Gastroesophageal sphincter (tissue), 4 donors: ENCODE measurements at places on chromosomes 2 and 18. TPM values are rescaled to one million over a fixed set of nuclear protein-coding genes. Genes with fewer than 3 reads are reported as not detected.

GRCh38 chr2:190184460-190184859 is 121.9 kb upstream of the MSTN start:
- ATAC-seq = no peak

DNA sequence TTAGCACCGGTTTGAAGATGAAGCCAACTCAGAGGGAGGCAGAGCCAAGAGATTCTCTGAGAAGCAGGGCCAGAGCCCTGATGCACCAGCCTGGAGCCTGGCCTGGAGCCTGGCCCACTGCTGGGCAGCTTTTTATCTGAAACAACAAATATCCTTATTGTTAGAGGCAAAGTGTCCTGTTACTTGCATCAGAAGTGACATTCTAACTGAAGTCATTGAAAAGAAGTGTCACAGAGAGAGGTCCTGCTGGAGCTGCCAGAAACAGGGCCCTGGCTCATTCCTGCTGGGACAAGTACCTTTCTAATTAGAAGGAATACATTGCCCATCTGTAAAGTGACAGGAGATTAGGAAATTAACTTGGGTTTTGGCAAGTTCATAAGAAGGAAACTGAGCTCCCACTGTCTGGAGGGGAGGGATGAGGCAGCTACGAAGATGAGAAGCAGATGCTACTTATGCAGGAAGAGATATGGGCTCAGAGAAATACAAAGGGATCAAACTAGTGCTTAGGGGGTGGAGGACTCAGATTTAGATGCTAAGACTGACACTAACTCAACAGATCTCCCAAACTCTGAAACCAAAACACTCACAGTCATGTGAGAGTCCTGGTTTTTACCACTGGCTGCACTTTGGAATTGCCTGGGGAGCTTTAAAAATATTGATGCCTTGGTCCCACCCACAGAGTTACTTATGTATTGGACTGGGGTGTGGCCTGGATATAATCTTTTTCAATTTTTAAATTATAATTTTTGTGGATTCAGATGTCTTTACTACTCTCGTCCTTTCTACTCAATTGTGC is 11.0 kb upstream of the HK2 start:
- ATAC-seq = no peak

- peak; percentile 86 for ATAC-seq
These were observed 54.8 kb upstream of the CCDC141 start for GRCh38 chr2:179104736-179105135.

- no peak for ATAC-seq
These were observed 12.4 kb upstream of the IFIH1 start for GRCh38 chr2:162330881-162331280.

B3GNT7 gene
- total RNA-seq = 3.4 TPM

AQP12A gene
- not detected for total RNA-seq

- ATAC-seq = no peak
These were observed 48.4 kb upstream of the IGFBP5 start for GRCh38 chr2:216743781-216744180.

GRCh38 chr2:40271094-40271493 is 180.8 kb downstream of the SLC8A1 start:
- no peak for ATAC-seq

RSAD2 gene
- total RNA-seq = 1.8 TPM

- no peak for ATAC-seq
These were observed 39.1 kb upstream of the DTNB start for GRCh38 chr2:25712455-25712854.

DNA sequence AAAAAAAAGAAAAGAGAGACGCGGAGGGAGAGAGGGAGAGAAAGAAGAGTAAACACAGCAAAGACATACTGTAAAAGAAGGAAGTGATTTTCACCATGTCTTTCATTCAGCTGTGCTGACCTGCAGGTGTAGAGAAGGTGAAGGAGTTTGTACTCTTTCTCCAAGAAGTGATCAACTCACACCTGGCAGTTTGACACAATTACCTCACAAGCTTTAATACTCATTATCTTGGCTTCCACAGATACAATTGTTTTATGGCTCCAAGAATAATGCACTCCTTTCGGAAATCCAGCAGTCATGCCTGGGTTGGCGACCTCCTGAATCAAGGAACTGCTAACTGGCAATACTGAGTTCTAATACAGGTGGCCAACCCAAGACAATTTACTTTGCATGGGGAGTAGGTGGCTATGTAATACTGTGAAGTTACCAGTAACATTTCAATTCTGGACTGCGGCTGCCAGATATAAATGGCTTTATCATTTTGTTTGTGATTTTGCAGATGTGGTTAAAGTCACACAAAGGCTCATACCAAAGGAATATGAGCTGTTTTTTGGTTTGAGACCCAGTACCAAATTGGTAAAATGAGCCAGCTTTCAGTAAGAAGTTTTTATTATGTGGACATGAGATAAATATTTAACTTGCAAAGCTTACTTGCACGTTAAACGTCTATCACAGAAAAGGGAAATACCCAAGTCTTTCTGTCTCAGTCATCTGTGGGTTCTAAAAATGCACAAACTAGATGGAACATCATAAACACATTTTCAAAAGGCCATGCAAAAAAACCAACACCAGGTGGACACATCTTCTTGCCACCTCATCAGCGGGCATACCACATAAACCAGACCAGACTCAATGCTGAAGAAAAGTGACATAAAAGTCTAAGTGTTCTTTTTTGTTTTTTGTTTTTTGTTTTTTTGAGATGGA is 69.3 kb downstream of the NCKAP5 start:
- ATAC-seq = no peak

- no peak for ATAC-seq
These were observed 776.8 kb downstream of the CCDC85A start for GRCh38 chr2:56960581-56960980.

- no peak for ATAC-seq
These were observed 302.0 kb upstream of the RND3 start for GRCh38 chr2:150789376-150789905.

DNA sequence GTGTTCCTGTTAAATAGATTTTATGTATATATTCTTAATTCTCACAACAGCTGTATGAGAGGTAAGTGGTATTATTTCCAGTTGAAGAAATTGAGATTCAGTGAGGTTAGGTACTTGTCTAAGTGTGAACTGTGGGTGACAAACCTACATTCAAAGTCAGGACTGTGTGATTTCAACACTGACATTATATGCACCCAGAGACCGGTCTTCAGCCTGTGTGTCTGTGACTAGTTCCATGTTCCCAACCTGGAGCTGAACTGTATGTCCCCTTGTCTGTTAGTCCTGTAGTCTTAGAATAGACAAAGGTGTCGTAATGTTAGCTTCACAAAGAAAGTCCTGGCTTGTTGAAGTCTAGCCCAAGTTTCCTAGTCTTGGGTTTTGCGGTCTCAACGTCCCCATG is 17.4 kb downstream of the PLEKHB2 start:
- ATAC-seq = no peak

DNA sequence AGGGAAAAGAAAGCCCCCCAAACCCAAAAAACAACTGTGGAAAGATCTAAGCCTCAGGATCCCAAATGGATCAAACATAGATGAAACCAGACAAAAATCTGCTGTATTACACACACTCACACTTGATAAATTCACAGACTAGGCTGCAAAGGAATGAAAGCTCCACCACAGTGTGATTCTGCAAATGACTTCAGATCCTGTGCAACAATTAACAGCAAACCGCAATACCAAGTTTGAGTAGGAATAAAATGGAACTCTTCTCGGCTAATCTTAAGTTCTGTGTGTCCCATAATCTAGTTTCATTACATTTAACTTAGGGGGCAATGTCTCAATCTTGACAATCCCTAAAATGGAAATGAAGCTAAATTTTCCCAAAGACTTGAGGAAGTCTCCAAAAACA is 11.9 kb downstream of the CLK1 start:
- ATAC-seq = no peak

DNA sequence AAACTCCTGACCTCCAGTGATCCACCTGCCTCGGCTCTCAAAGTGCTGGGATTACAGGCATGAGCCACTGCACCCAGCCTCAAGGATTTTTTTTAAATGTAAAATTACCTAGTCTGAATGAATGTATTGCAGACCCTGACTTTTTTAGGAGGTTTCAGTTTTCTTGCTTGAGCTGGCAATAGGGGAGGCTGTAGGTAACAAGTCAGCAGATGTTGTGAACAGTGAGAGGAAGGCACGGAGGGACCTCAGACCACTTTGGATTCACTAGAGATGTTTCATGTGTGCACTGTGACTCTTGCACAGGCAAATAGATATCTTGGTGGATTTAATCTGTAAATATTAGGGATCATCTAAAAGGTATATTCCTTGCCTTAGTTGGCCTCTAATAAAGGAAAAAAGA is 6.4 kb downstream of the NDUFV2 start:
- no peak for ATAC-seq

- ATAC-seq = no peak
These were observed 107.3 kb downstream of the PLCL1 start for GRCh38 chr2:197911667-197912066.

DNA sequence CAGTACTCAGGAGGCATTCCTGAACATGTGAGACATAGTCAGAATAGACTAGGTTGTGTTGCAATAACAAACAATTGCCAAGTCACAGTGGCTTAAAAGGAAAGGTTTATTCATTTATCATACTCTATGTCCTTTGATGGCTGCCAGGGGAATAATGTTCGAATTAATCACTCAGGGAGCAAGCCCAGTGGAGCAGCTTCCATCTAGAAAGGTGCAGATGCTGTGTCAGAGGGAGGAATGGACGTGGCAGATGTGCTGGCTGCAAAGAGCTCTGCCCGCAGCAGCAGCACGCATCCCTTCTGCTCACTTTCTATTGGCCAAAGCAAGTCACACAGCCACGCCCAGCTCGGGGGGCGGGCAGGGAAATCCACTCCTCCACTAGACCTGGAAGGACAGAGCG is 105.9 kb upstream of the AQP4 start:
- no peak for ATAC-seq

DNA sequence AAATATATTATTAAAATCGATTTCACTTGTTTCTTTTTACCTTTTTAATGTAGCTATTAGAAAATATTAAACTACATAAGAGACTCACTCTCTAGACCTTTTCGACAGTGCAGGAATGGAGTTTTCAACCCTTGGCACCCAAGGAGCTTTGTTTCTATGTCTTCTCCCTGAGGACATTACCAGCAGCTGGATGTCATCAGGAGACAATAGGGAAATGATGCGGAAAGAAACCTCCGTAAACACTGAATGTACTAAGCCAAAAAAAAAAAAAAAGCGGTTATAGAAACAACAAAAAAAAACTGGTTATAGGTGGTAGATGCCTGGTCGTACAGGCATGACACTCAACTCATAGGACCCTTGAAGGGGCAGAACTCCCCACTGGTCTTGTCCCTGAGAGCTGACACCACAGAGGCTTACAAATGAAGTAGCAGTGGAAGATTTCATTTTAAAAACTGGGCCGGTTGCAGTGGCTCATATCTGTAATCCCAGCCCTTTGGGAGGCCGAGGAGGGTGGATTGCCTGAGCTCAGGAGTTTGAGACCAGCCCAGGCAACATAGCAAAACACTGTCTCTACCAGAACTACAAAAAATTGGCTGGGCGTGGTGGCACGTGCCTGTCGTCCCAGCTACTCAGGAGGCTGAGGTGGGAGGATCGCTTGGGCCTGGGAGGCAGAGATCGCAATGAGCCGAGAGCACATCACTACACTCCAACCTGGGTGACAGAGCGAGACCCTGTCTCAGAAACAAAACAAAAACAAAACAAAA is 23.8 kb downstream of the THAP4 start:
- ATAC-seq = no peak

DNA sequence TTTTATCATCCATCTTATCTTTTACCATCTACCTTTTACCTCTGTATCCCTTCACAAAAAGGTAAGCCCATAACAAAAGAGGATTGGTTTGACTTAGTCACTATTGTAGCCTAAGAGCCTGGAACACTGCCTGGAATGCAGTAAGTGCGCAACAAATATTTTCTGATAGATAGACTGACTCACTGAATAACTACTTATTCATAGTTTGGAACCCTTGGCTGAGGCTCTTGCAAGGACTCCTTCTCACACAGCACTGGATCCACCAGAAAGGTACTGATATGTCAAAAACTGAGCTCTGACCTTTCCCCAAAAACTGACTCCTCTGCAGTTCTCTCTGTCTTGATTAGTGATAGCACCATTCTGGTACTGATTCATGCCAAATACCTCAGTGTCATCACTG is 426.7 kb downstream of the SETBP1 start:
- ATAC-seq = no peak

CYBRD1 gene
- total RNA-seq = 168 TPM

DNA sequence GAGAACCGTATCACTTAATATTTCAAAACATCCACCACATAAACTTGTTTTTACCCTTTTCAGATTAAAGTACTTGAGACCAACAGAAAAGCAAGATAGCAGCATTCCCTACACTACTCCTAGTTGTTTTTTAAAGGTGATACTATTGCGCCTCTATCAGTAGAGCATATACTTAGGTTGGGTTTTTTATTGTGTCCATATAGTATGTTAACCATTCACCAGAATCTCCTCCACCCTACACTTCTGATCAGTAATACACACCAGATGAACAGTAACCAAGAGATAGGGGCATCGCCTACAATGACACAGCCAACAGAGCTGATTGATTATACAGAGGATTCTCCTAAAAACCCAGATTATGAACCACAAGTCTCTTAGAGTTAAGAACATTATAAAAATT is 70.1 kb upstream of the ZNF385B start:
- ATAC-seq = no peak

DNA sequence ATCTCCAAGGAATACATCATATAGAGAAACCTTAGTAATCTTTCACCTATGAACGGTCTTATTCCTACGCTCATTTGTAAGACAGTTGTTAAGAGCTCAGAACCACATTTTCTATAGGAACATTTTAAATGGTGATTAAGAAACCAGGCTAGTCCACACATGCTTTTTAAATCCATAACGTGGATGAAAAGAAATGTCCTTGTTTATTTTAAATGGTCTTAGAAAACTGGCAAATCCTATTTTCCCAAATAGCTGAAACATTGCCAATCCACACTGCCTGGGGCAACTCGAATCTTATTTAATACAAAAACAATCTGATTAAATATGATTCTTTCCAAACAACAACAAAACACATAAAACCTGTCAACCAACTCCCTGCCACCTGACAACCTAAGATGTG is 23.7 kb downstream of the METTL8 start:
- no peak for ATAC-seq

DNA sequence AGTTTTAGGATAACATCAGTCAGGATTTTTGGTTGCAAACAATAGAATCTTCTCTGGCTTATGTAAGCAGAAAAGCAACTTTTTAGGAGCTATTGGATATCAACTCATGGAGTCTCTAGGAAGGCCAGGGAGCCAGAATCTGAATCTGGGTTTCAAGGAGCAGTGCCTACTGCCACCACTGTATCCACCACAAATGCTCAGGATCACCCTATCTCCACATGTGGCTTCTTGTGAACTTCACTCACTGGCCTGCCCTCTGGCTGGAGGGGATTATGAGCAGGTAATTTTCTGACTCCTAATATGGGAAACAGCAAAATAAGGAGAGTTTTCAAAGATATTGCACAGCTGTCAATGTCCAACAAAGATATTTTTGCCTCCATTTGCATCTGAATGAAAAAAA is 142.9 kb downstream of the PKP4 start:
- ATAC-seq = no peak

GRCh38 chr2:240584486-240585031 is 2.0 kb upstream of the CAPN10 start:
- ATAC-seq = no peak

GRCh38 chr18:63588909-63589308 is 1.8 kb downstream of the SERPINB13 start:
- no peak for ATAC-seq

GRCh38 chr2:71460056-71460455 is 6.7 kb downstream of the DYSF start:
- ATAC-seq = no peak

SPTBN1 gene
- 353 TPM for total RNA-seq

GRCh38 chr2:46230677-46231425 is 66.4 kb upstream of the EPAS1 start:
- no peak for ATAC-seq
